ENCODE measurements at places on chromosomes 2 and 18.

DNA sequence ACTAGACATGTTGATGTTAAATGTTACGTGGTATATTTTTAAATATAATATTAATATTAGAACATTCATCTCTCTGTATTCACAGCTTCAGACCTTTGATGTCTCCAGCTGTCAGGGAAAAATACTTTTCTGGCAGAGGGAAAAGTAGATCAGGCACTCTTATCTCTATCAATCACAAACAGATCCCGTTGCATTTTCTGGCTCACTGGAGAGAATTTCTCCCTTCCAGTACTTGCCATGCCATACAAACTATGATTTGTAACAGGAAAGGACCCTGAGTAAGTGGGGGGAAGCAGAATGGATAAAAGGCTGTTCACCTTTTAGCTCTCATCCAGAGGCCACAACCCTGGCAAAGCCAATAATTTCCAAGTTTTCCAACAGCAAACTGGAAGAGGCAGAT lies 158.0 kb downstream of the TCF4 start:
- DNase-seq: no peak

DNA sequence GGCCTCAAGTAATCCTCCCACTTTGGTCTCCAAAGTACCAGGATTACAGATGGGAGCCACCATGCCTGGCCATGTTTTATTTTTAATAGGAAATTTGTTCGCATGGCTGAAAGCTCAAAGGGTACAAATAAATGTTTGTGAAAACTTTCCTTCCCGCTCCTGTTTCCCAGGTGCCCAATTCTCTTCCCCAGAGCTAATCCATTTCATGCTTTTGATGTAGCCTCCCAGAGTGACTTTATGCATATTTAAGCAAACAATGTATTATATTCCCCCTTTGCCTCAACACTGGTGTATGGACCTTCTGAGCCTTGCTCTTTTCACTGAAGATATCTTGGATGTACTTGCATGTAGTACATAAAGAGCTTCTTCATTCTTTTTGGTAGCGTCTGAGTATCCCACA lies 52.5 kb upstream of the ITSN2 start:
- DNase-seq: no peak

GRCh38 chr2:215000721-215001120 lies 137.7 kb downstream of the ABCA12 start:
- DNase-seq: no peak

GRCh38 chr2:191636235-191636543 lies 41.7 kb upstream of the NABP1 start:
- no peak for DNase-seq

DNA sequence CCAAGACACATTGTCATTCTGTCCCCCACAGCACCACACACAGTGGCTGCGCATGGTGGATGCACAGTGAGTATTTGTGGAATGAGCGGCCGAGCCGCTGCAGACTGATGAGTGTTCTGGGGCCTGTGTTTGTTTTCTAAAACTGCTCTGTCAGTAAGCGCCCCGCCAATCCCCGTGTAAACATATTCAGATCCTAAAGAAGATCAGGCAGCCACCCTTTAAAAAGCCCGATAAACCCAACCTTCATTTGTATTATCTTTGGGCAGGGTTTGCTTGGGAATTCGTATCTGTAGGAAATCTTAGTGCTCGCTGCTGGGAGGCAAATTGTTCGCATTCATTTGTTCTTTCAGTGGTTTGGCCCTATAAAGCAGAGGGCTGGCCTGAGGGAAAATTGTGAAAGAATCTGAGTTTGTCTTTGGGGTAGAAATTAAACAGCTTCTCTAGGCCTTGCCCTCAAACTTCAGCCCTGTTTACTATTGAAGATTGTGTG lies 68.6 kb downstream of the TGOLN2 start:
- no peak for DNase-seq

DNA sequence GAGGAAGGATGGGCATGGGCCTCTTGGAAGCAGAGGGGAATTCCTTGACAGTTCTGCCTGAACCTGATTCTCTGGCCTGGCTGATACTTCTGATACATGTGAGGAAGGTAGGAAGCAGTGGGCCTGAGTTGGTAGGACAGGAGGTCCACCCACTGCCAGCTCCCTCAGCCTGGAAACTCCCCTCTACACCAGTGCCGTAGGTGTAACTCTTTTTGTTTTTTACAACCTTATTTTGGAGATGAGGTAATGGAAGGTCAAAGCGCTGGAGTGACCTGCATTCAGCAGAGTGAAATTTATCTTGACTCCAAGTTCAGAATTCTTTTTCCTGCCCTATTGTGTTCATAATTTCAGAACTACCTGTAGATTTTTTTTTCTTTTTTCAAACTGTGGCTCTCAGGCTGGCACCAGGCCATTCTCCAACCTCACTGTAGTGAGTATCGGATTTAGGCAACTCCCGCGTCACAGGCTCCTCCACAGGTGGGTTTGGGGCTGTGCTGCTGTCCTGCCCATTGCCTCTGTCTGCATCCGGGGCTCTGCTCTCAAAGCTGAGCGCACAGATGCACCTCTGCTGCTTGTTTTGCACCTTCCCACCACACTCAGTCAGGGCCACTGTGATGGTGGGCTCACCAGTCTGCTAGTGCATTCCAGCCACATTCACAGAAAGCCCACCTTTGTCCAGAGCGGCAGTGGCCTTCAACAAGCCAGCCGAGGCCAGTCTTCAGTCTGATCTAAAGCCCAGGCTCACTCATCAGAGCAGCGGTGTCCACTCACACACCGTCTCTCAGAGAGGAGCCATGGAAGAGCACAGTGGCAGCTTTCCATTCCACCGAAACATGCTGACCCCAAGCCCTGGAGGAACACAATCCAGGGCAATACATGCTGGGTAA lies 87.2 kb downstream of the UXS1 start:
- DNase-seq: no peak

DNA sequence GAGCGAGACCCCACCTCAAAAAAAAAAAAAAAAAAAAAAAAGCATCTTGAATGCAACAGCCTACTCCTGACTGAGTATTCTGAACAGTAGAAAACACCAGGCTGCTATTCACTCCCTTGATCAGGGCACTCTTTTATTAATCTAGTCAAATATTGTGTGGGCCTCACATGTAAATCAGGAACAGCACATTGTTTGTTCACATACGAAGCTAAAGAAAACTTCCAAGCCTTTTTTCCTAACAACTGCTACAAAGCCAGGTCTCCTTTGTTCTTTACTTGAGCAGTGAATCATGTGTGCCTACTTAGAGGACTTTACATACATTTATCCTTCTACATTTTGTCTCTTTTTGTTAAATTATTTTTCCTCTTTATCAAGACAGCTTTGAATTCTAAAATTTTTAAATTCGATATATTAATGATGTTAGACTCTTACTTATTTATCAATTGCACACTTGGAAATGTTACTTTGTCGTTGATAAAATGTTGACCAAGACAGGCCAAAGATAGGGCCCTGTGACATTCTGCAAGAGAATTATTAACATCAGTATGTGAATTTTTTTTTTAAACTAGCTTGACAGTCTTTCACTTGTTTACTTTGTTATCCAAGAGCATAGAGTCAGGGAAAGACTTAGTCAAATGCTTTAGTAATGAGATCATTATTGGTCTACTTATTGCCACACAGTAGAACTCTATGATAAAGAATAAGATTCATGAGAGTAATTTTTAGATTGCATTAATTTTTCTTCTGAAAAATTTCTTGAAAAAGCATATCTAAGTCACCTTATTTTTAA lies 13.2 kb downstream of the SPATS2L start:
- no peak for DNase-seq

- DNase-seq: no peak
These were observed 20.7 kb downstream of the RBM44 start for GRCh38 chr2:237819231-237819630.

- DNase-seq: no peak
These were observed 227.4 kb upstream of the CHST9 start for GRCh38 chr18:27412556-27412955.

DNA sequence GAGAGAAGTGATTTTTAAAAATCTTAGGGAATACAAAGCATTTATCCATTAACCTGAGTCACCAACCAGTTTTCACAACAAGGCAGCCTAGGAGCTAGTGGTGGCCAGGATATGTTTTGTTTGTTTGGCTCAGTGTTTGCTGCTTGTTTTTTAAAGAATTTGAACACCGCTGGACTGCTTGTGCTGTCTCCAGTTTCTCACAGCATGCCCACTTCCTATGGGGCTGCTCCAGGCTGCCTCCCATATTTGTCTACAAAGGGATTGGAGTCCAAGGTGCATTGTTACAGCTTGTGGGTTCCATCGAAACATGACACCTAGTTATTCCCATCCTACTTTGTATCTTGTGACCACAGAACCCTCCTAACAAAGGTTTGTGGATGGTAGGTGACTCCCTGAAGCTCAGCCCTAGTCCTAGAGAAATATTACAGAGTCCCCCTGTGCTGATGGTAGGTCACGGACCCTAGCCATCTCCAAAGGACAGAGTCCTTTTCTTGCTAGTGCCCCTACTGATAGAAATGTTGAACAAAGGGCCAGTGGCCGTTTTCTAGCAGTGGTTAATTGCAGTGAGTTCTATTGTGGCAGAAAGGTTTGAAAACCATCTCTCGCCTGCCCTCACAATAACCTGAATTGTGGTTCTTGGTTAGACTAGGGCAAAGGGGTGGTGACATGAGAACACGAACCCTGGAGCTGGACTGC lies 23.2 kb downstream of the GPR39 start:
- DNase-seq: no peak

GRCh38 chr2:225574582-225575138 lies 175.2 kb downstream of the NYAP2 start:
- DNase-seq: no peak

- DNase-seq: no peak
These were observed 67.7 kb downstream of the DPP4 start for GRCh38 chr2:162006337-162006736.

DNA sequence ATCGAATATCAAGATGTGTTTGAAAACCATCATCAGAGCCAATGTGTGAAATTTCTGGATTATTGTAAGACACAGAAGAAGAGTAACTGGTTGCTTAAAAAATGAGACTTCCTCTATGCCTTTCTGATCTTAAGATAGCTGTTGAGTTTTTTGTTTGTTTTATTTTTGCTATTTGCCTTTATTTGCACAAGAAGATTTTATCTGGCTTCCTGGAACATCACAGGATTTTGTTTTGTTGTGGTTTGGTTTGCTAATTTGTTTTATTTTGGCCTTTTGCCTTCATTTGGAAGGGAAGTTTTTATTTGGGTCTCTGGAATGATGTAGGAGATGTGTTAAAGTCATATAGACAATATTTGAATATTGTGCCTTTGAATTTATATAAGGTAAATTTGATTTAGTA lies 3.9 kb upstream of the CYTIP start:
- no peak for DNase-seq

GRCh38 chr2:19369341-19369955 lies 11.0 kb upstream of the OSR1 start:
- no peak for DNase-seq

DNA sequence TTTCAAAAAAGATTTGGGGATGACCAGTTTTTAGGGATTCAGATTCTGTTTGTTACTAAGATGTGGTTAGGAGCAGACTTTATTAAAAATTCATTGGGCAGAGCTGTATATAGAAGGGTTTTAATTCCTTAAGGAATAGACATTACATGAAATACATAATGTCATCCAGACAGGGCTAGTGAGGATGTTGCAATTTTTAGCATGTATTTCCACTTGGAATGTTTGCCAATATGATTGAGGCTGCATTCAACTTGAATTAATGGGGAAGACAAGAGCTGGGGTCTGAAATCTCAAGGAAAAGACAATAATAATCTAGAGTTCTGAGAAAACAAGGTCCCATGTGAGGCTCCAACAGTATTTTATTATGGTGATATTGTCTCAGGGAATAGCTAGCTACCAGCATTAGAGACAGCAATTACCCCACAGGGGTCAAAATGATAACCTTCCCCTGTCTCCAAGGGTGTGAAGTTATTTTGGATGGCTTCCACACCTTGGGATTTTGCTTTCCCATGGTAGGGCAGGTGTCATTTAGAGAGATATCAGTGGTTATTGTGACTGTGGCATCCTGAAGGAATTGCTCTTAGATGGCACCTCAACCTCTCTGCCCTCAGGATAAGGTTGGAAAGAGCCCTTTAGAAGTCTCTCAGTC lies 60.2 kb downstream of the VSNL1 start:
- DNase-seq: no peak

- DNase-seq: no peak
These were observed 2082.4 kb upstream of the PIK3C3 start for GRCh38 chr18:39872651-39873050.

DNA sequence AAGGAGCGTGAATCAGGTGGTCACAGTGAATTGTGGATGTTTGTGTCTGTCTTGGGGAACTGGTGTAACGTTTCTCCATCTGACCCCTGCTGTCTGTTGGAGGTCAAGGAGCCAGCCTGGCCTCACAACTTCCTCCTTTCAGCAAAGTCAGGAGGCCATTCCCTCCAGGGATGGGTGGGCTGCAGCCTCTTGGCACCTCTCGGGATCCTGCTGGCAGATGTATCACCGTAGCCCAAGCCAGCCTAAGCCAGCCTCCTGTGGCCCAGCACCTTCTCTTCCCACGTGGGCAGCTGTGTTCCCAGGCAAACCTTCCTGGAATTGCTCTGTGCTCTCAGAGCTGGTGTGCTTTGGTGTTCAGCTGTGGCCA lies 30.5 kb downstream of the HPCAL1 start:
- DNase-seq: no peak

DNA sequence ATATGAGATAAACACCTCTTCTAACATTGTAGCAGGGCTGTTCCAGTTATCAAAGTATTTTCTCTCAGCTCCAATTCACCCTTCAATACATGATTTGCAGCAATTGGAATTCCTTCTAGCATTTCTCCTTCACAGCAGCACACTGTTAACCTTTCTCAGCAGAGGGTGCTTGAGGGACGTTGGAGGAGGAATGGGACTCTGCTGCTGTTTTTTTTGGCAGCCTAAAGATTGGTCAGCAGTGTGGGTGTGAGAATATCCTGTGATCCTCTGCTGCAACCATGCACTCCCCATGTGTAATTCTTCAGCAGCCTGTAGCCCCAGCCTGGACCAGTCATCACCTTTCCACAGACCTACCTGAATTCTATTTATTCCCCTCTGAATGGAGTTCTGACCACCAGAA lies 1708.9 kb upstream of the CELF4 start:
- DNase-seq: no peak

GRCh38 chr2:84481702-84482101 lies 22.6 kb upstream of the SUCLG1 start:
- peak; percentile 14 for DNase-seq

- DNase-seq: no peak
These were observed 2.6 kb upstream of the TMEFF2 start for GRCh38 chr2:192197357-192197756.

GRCh38 chr2:176491172-176491904 lies 222.1 kb downstream of the MTX2 start:
- no peak for DNase-seq

- DNase-seq: no peak
These were observed 161.1 kb downstream of the CAMKMT start for GRCh38 chr2:44522846-44523245.
